NCI-H187 (cell line): ENCODE measurements at places on chromosomes 3 and 15.

GRCh38 chr3:60920519-60920918, 330.7 kb downstream of the FHIT start:
- DNase-seq, result no peak

DNA sequence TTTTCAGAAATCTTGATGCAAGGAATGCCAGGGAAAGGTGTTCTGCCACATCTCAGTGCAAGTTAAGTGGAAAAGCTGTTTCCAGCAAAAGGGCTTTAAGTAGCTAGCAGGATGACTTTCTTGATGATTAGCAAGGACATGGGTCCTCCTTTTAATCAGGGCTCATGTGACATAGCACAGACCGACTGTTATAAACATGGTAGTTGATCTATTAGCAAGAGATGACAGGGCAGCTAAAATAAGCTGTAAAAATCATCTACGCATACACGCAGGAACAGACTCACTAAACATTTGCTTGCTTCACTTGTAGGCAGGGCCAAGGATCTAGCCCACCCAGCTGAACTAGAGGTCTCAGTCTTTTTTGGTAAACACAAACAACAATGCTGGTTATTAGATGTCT, 69.0 kb downstream of the GOLIM4 start:
- no peak for DNase-seq

DNA sequence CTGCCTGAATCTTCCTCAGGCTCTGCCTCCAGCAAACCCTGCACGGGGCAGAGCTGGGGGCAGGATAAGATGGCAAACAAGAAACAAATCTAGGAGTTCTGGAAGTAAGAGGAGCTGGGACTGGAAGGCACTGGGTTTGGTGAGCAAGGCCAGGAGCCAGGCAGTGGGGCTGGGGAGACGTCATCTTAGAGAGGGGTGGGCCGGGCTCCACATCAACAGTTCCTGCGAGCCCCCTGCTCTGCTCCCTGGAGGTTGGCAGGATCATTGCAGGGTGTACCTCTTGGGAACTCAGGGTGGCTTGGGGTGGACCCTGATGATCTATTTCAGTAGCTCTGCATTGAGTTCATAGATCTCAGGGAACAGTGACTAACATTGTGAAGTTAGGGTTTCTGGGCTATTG, 87.3 kb upstream of the PRR23E start:
- no peak for DNase-seq

- DNase-seq, result no peak
Measured at GRCh38 chr3:185308126-185308754, 54.4 kb upstream of the EHHADH start.

DNA sequence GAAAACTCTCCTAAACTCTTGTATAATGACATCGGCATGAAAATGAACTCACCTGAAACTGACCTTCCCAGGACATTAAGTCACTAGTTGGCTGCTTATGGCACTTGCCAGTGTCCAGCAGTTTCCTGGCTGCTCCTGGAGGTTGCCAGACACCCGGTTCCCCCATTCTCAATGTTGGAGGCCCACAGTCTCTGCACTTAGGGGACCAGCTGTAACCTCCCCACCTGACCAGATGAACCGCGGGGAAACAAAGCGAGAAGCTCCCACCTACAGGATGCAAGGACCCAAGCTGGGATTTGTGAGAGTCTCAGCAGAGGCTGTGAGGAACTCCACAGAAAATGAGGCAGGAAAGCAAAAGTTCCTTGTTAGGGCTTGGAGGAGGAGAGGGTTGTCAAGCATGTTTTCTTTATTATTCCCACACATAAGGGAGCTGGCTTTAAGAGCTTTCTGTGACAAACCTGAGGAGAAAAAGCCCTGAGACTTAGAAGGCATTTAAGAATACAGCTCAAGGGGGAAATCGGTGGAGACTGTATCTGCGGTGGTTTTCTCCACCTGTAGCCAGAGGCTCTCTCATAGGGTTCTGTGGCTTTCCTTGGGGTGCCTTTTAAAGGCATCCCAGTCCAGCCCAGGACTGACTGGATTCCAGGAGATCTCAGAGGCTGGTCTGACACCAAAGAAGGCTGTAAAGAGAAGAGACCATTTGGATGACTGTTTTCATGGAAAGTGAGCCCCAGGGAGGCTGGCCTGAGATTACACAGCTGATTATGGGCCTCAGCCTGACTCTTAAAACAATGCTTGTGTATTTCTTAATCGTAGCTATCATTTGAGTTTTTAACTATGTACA, 4.6 kb downstream of the TPM1 start:
- no peak for DNase-seq

GRCh38 chr3:49729966-49730609, 6.3 kb upstream of the GMPPB start:
- DNase-seq, result no peak
